ACHN (cell line): ENCODE measurements at places on chromosomes 7 and 10.
A peak's percentile ranks its signal among the peaks of the same experiment; 100 is the strongest.

DNA sequence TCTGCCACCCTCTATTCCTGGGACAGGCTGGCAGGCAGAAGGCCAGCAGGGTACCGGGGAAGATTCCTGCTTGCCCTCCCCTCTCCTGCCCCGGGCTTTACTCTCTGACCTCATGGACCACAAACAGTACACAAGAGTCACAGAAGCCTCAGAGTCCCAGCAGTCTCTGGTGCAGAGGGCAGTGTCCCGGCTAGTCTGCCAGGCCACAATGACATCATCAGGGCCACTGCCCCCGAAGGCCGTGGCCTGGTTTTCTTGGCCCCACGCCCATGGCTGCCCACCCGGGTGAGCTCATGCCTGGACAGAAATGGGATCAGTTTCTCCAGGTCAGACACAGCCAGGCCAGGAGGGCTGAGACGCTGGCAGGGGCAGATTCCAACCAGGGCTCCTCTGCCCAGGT, 91.9 kb downstream of the MYL10 start:
- DNase-seq: peak; percentile 57

DNA sequence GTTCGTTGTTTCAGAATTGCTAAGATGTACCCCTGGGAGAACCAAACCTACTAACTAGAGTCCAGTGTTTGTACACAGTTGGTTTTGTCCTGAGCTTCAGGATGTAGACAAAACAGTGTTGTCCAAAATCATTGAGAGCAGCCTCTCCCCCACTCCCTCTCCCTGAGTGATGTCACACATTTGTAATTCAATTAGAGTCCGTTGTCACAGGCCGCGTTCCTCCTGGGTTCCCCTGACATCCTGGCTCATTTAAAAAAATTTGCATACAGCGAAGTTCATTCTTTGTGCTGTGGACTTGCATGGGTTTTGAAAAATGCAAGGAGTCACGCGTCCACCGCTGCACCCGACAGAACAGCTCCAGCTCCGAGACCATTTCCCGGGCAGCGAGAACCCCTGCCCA, 10.3 kb downstream of the GRIFIN start:
- no peak for DNase-seq

DNA sequence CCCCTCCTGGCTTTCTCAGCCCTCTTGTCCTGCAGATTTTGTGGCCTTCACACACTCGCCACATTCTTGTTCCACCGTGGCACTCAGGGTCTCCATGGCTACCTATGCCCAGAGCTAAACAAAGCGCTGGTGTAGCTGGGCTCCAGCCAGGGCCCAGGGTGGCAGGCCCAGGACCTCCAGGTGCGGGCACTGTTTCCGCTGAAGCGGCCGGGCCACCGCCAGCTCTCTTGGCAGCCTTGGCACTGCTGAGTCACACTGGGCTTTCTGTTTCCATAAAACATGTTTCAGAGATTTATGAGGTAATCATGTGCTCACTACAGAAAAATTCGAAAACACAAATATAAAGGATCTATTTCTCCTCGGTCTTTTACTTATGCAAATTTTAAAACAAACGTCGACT, 51.3 kb downstream of the AOC1 start:
- peak; percentile 79 for DNase-seq

- peak; percentile 14 for DNase-seq
Measured at GRCh38 chr7:132394283-132395198, 181.7 kb downstream of the PLXNA4 start.

- DNase-seq: no peak
Measured at GRCh38 chr7:132906193-132906835, 175.6 kb downstream of the CHCHD3 start.

- DNase-seq: no peak
Measured at GRCh38 chr7:36490419-36490830, 100.8 kb downstream of the ANLN start.

- DNase-seq: no peak
Measured at GRCh38 chr10:106341356-106341755, 823.1 kb downstream of the SORCS1 start.

- DNase-seq: no peak
Measured at GRCh38 chr7:129315960-129316359, 91.1 kb downstream of the AHCYL2 start.

DNA sequence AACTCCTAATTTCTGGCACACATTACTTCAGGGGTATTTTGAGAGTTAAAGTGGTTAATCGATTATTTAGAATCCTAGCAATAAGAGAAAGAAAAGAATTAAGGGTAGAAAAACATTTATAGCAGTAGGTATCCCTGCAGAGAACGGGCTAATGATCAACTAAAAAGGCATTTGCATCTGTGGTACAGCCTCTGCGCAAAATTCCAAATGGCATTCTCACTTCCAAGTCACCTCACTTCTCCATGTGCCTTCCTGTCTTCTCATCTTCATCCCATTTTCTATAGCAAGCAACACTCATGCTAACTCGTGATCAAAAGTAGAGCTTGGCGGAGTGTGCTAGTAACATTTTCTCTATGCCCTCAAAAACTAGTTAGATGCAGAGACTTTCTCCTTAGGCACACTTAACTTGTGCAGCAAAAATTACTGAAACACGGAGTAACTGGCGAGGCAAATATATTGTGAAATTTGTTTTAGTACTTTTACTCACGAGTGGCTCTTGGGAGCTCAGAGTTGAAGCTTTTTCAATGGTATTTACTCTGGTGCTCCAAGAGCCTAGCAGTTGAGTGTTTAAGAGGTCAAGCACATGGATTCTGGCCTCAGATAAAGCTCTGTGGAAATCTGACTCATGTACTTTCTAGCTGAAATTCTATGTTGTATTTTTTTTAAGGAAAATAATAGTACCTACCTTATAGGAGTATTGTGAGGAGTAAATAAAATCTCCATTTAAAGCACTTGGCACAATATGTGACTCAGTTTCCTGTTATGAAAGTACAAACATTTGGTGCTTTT, 65.1 kb downstream of the MET start:
- peak; percentile 83 for DNase-seq

DNA sequence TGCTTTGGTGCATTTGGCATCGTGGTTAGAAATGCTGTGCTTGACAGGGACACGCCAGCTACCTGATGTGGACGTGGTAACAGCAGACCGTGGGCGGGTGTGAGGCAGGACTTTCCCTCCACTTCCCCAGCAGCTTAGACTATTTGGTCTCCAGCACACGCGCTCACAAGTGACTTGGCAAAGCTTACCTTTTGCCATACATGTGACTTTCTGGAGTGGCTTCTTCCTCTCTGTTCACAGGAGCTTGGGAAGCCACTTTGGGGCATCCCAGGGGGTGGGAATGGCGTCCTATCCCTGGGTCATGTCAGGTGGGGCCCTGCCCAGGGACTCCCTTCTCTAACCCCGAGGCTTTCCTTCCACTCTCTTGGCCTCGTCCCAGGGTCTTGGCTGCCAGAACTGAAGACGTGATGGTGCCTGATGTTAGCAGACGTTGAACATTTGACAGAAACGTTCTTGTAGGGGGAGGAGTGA, 228.7 kb upstream of the KLF6 start:
- no peak for DNase-seq
